Activated CD4-positive, alpha-beta T cell treated with anti-CD3 and anti-CD28 coated beads for 1 hour (primary cell): ENCODE measurements at places on chromosomes 11 and 22.

- DNase-seq: no peak
Measured at GRCh38 chr11:8312986-8313385, 49.3 kb upstream of the LMO1 start.

DNA sequence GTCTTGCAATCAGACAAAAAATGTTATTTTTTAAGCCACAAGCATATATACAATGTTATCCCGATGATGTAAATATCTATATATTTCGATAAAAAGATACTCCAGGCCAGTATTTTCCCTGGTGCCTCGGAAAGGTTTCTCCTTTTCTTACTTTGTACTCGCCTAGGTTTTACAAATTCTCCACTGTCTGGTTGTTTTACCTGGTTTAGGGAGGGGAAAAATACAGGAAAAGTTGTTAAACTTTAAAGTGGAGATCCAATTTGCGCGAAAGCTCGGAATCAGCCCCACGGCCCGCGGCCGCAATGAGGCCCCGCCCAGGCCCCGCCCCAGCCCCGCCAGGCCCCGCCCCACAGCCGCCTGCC is 58.4 kb upstream of the WNT7B start:
- no peak for DNase-seq

- no peak for DNase-seq
Measured at GRCh38 chr22:24588381-24588756, 4.5 kb downstream of the LRRC75B start.

GRCh38 chr11:11065396-11065795 is 207.5 kb upstream of the ZBED5 start:
- no peak for DNase-seq

DNA sequence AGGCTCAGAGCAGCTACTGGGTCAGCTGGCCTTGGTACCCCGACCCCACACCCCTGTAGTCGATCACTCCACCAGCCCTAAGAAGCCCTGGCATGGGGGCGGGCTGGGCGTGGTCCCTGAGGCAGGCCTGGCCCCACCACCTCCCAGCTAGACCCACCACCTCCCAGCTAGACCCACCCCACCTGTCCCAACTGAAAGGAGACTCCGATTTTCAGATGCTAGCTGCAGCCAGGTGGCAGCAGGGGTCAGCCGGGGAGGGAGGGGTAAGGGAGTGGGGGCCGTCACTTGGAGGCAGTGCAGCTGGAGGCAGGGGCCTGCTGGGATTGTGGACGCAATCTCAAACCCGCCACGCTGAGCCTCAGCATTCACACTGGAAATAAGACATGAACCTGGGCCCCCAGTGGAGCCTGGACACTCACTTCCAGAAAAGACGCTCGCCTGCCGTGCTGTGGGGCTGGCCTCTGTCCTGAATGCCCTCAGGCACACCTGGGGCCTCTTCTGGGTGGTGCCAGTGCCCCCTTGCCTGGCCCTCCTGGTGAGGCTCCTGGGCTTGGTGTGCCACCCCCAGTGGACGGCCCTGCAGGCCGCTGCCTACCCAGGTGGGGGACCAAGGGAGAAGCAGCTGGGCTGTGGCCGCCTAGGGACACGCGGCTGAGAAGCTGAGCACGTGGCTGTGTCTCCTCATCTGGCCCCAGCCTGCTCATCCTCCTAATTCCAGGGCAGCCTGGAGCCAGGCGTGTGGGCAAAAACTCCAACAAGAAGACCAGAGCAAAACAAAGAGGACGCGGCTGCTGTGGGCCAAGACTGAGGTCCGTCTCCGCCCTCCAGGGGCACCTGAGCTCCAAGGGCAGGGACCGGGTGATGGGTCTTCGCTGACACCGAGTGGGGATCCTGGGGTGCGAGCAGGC is 26.7 kb downstream of the OSBPL5 start:
- DNase-seq: no peak

DNA sequence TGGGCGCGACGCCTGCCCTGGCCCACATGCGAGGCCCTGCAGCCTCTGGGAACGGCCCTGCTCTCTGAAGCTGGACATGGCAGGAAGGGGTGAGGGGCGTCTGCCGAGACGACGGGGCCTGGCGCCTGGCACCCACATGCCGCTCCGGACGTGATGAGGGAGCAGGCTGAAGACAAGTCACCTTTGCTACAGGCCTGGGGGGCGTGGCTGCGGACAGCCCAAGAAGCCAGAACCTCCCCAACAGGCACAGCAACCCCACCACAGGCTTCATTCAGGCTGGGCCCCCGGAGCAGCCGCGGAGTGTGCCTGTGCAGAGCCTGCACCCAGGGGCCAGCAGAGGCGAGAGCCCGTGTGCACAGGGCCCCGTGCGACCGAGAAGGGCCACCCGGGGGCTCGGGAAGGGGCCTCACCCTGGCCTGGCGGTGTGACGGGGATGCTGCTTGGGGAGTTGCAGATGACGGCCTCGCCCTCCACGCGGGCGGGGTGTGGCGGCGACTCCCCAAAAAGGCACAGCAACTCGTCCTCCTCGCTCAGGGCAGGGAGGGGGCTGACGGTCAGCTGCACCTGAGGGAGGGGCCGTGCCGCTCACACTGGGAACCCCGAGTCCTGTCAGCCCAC is 16.6 kb upstream of the MAPK11 start:
- no peak for DNase-seq

- DNase-seq: no peak
Measured at GRCh38 chr11:37336401-37336800, 738.4 kb upstream of the RAG2 start.

DNA sequence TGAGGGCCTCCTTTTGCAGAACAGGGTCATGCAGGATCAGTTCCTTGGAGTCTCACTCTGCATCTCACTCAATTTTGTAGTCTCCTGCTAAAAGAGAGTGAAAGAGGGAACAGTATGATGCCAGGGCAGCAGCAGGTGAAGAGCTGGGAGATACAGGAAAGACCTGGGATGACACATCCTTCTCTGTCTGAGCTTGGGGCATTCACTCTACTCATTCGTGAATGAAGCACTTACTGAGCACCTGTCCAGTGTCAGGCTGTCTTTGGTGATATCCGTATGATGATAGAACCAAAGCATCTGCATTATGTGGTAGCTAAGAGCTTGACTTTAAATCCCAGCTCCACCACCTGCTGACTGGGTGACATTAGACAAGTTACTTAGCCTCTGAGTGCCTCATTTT is 14.4 kb downstream of the SREBF2 start:
- DNase-seq: no peak

DNA sequence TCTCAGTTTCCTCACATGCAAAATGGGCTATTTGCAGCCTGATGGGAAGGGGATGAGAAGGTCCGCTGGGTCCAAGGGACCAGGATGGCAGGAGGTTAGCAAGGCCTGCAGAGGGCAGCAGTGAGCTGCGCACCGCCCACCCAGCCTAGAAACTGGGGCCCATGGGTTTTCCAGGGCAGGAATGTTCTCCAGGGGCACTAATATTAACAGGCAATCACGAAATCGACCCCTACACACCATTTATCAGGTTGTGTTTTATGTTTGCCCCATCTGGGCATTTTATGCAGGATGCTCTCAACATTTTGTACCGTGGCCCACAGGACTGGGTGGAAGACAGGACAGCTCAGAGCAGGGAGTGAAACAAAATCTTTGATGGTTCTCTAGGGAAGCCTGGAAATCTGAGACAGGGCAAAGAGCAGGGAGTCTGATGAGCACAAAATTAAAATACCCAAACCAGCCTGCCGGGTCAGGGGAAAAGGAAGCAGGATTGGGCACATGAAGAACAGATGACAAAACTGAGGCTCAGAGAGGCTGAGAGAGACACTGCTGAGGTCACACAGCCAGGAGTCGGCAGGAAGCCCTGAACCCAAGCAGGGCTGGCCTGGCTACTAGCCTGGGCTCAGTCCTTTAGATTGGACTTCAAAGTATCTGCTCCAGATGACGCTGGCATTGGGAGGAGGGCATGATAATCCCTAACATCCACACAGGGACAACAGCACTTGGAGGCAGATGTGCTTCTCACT is 1.6 kb upstream of the BCR start:
- DNase-seq: peak; percentile 43

DNA sequence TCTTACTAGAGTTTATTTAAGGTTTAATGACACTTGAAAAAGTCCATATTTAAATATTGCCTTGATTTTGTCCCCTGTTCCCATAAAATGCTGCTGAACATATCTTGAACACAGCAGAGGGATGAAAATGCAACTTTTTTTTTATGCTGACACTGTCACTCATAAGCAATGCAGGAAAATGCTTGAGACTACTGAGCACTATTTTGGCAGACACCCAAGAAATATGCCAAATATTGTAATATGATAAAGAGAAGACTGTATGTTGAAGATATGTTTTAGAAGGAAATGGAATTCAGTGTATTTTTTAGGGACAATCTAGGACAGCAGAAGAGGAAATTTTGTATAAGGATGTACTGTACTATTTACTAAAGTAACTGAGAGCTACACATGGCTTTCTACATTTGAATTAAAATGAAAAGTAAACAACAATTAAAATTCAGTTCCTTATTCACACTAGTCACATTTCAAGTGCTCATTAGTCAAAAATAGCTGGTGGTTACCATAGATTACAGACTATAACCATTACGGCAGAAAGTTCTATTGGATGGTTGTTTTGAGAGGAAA is 58.6 kb downstream of the LRRC4C start:
- DNase-seq: no peak

GRCh38 chr11:118379497-118379896 is 20.1 kb downstream of the UBE4A start:
- no peak for DNase-seq

GRCh38 chr11:114026355-114026754 is 33.2 kb upstream of the ZBTB16 start:
- no peak for DNase-seq

DNA sequence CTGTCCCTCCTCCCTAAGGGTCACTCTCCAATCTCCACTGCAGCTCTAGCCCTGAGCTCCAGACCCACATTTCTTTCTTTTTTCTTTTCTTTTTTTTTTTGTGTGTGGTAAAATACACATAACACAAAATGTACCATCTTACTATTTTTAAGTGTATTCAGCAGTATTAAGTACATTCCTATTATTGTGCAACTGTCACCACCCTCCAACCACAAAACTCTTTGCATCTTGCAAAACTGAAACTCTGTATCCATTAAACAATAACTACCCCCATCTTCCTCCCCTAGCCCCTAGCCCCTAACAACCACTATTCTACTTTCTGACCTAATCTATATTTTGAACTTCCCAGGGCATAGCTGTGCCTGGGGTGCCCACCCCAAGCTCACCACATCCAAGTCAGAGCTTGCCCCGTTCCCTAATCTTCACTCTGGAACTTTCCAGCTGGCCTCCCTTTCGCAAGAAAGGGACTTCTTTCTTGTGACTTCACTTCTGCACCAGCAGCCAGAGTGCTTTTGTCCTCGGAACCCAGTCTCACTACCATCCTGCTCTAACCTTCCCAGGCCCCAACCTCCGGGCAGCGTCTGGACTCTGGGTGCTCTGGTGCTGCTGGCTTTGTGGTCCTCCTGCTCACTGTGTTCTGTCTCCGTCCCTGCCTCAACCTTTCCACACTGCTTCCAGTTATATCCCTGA is 30.7 kb downstream of the PARVG start:
- no peak for DNase-seq

DNA sequence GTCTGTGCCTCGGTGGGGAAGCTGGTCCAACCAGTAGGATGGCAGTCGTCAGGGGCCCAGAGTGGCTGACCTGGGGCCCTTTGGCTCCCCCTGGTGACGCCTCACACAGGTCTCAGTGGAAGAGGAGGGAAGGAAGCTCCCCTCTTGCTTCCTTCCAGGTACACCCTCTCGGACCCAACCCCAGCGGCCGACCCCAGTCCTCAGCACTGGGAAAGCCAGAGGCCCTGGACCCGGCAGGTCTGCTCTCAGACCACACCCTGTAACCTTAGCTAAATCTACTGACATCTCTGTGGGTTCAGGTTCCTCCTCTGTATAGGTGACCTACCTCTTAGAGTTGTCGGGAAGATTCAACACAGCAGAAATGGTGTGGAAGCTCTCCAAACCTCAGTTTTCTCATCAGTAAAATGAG is 3.4 kb upstream of the SCUBE1 start:
- peak; percentile 45 for DNase-seq

DNA sequence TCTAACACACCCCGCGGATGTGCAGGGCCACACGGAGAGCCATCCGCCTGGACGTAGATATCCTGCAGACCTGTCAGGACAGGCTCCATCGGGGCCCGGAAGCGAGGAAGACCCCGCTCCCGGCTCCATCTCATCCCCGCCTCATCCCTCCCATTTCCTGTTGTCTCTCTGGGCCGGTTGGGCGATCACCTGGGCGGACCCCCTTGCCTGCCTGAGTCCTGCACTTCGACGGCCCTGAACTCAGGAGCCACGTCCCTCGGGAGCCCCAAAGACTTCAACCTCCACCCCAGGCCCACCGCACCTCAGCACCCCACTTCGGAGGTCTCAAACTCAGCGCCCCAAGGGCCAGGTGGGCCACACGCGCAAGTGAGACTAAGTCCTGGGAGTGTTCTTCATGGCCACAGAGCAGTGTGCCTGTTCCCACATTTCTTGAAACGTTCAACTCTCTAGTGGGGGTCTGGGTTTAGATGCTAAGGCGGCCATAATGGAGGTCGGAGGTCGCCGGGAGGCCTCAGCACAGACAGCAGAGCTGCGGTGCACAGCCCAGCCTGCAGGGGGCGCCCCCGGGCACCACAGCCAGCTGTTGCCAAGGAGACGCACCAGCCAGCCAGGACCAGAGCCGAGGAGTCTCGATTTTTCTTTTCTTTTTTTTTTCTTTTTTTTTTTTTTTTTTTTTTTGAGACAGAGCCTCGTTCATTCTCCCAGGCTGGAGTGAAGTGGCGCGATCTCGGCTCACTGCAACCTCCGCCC is 26.0 kb upstream of the FADD start:
- peak; percentile 20 for DNase-seq

GRCh38 chr11:2768471-2769408 is 68.9 kb upstream of the KCNQ1OT1 start:
- peak; percentile 4 for DNase-seq

DNA sequence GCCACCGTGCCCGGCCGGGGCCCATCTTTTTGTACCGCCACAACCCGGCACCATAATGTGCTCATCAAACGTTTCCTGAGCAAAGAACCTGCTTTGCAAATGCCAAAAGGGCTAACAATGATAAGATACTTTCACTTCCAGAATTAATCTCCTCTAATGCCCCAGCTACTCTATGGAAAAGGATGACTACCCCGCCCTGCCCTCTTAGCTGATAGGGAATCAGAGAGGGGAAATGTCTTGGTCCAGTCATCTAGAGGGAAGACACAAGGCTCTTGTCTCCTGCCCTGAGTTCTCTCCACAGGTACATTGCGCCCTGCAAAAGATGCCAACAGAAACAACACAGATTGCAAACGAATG is 586 bp downstream of the TTLL1 start:
- DNase-seq: no peak
